Stimulated activated naive CD4-positive, alpha-beta T cell (primary cell): ENCODE measurements at places on chromosomes 16 and 17.
A peak's percentile ranks its signal among the peaks of the same experiment; 100 is the strongest.

DNA sequence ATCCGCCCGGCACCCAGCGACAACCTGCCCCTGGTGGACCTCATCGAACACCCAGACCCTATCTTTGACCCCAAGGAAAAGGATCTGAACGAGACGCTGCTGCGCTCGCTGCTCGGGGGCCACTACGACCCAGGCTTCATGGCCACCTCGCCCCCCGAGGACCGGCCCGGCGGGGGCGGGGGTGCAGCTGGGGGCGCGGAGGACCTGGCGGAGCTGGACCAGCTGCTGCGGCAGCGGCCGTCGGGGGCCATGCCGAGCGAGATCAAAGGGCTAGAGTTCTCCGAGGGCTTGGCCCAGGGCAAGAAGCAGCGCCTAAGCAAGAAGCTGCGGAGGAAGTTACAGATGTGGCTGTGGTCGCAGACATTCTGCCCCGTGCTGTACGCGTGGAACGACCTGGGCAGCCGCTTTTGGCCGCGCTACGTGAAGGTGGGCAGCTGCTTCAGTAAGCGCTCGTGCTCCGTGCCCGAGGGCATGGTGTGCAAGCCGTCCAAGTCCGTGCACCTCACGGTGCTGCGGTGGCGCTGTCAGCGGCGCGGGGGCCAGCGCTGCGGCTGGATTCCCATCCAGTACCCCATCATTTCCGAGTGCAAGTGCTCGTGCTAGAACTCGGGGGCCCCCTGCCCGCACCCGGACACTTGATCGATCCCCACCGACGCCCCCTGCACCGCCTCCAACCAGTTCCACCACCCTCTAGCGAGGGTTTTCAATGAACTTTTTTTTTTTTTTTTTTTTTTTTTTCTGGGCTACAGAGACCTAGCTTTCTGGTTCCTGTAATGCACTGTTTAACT lies 1.0 kb downstream of the NOG start:
- peak; percentile 67 for DNase-seq

GRCh38 chr17:34458266-34458665 lies 95.2 kb upstream of the CCL1 start:
- DNase-seq, result no peak

DNA sequence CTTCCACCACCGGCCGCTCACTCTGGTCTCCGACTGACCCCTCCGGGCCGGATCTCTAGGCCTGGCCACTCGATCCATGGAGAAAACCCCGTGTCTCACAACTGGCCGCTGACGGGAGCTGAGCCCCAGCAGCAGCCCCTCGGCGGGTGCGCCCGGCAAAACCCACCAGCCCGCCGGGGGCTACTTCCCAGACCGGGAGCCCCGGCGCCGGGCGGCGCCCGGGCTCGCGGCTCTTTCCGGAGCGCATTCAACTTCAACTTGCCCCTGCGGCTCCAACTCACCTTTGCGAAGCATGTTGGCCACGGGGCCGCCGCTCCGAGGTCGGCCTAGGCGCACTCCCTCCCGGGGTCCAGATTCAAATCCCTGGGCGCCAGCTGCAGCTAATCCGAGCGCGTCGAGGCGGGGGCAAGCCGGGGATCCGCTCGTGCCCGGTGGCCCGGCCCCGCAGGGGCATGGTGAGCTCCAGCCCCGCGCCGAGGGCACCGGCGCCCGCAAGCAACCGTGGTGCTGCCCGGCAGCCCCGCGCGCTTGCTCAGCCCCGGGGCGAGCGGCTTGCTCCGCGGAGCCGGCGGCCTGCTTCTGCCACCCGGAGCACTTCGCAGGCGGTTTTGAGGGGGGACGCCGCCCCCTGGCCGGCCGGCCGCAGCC lies 438 bp downstream of the RTN4RL1 start:
- DNase-seq, result no peak

DNA sequence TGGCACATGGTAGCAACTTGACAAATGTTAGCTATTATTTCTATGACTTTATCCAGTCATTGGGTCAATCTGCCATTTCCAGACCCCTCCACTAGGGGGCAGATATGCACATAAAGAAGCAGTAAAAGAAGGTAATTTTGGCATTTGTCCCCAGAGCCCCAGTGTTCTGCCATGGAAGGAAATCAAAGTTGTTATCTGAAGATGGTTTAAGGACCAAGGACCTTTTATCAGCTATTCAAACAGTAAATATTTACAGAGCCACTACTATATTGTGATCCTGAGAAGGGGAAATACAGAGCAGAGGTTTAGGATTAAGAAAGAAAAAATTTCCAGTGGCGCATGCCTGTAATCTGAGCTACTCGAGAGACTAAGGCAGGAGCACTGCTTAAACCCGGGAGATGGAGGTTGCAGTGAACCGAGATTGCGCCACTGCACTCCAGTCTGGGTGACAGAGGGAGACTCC lies 20.0 kb downstream of the TRAF4 start:
- peak; percentile 64 for DNase-seq

DNA sequence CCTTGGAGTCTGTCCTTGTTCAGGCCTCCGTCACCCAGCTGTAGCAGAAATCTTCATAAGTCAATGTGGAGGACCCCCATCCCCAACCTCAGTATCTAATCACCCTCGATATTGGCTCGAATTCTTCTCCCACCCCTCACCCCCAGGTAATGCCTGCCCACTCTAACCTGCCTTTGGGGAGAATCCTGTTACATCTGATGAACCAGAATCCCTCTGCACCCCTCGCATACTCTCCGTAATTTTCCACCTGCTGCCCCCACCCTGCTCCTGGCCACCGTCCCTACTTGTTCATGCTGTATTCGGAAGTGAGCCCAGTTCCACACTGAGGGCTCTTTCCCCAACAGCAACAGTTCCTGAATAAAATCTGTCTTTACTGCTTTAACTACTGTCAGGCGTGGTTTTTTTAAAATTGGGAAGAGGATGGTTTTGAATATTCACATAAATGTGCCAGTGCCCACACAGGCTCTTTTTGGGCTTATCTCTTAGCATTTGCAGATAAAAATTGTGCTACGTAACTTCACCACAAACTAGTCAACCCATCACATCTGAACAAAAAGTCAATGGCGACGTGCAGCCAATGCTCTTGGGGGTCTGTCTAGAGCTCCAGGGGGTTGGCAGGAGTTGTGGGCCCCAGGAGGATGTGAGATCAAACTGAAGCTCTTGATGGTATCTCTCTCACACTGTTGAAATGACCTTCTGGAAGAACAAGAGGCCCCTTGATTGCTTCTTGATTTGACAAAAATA lies 73.7 kb downstream of the NETO2 start:
- no peak for DNase-seq

- DNase-seq, result no peak
These were observed 107.7 kb downstream of the ABCC1 start for GRCh38 chr16:16057102-16057501.

- DNase-seq, result no peak
These were observed 6.3 kb downstream of the CLUH start for GRCh38 chr17:2705263-2705662.

- no peak for DNase-seq
These were observed 73.2 kb upstream of the CIBAR2 start for GRCh38 chr16:85185303-85186100.

DNA sequence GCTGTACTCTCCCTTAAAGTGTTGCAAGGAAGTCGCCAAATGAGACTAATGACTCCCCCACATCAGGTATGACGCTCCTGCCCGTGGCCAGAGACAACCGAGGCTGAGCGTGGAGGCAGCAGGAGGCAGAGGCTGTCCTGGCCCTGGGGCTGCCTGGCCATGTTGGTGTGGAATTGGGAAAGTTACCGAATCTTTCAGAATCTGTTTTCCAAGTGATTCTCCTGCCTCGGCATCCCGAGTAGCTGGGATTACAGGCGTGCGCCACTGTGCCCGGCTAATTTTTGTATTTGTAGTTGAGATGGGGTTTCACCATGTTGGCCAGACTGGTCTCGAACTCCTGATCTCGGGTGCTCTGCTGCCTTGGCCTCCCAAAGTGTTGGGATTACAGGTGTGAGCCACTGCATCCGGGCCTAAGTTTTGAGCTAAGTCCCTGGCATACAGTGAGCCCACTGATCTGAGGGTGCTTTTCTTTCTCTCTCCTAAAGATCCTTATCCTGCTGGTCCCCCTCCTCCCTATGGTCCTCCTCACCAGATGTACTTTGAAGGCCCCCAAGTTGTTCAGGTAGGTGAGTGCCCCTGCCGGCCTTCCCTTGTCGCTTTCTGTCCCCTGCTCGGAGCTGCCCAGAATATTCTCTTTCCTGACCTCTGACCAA lies 700 bp downstream of the LITAFD start:
- no peak for DNase-seq

DNA sequence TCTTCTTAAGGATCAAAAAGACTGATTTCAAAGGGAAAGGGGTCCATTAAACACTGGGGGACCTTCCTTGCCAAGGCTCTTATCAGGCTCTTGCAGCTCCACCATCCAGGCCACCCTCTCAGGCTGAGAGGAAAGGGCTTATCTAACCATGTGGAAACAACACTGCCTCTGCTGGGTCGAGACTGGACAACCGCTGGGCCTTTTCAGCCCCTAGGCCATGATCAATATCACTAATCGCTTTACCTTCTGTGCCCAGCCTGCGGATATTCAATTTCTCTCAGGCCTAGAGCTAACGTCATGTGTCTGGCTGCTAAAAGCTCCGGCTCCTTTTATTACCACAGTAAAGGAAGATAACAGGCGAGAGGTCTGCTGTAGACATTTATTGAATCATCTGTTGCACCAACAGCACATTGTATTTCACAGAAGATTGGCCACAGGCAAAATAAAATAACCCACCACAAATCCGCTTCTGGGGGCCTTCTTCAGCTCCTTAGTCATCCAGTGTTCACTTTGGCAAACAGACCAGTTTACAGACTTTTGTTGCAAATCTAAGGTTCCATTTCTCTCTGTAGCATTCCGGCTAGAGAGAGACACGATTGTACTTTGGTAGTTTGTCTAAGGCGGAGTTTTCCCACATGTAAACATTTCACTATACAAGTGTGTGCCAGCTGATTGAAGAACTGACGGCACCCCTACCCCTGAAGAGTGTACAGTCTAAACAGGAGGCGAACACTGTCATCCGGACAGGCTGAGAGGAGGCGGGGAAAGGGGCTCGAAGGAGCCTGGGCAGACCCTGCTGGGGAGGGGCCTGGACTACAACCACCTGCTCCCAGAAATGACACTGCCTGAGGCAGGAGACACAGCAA lies 13.9 kb downstream of the CYB561 start:
- DNase-seq, result no peak

DNA sequence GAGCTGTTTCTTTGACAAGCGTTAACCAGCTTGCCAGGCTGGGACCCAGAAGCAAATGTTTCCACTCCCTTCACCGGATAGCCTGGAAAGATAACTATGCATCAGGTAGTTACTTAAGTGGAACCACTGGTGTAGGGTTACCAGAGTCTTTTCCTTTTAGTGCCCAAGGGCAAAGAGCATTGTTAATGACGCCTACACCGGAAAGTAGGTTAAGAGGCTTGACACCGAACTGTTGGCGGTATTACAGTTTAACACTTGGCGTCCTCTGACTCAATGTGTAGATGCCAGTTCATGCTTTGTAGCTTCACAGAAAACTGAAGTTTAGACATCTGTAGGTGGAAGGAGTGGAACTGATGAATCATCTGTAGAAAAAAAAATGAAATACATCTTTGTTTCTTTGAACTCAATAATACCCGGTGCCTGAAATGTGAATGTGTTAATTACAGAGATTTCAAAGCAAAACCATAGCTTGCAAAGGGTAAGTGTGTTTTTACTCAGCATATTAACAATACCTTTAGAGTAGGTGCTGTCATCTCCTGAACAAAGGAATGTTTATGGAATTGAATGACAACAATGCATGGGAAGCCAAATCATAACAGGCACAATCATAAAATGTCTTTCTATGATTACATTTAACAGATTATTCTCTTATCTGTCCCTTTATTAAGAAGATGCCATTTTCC lies 426.7 kb upstream of the SALL1 start:
- DNase-seq, result no peak

GRCh38 chr16:84091460-84091859 lies 25.3 kb downstream of the MBTPS1 start:
- DNase-seq, result no peak

GRCh38 chr16:50928065-50928464 lies 186.2 kb downstream of the CYLD start:
- DNase-seq, result no peak

DNA sequence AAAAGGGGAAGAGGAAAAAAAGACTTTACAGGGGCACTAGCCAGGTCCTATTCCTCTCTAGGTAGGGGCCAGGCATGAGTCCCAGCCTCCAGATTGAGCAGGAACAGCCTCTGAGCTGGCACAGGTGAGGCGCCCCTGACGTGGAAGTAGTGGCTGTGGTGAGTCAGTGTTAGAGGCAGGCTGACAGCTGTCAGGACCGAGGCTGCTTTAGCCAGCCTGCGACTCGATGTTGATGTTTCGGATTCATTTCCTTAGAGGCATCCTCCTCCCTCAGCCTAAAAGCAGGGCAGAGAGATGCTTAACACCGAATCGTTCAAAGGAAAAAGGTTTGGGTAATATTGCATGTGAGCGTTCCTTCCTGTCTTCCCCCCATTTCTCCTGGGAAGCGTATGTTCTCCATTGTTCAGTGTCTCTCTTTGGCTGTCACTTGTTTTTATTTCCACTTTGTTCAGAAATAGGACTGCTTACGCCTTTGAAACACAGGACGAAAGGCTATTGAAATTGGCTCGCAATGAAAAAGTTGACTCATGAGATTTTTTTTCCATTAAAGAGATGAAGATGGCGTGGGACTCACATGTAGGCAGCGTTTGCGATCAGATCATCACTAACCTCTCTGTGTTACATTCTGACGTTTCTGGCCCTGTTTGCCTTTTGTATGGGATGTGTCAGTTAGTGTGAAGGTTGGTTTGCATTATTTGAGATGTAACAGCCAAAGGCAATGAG lies 1.3 kb downstream of the KIAA0513 start:
- peak; percentile 41 for DNase-seq

DNA sequence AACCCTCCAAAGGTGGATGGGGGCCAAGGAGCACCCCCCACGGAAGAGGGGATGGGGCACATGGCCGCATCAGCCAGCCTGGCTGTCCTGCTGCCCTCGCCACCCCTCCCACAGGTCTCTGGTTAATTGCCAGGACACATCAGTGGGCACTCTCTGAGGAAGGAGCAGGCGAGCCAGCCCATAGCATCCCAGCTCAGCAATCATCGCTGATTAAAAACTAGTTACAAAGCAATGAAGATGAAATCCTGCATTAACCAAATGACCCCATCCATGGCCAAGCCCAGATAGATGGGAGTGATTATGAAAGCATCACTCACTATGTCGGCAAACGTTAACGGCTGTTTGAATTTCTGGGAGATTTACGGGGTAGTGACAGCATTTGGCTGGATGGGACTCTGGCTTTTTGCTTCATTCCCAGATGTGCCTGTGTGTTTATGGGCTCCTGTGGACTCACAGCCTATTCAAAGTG lies 45.3 kb downstream of the CCDC182 start:
- no peak for DNase-seq

GRCh38 chr17:42268236-42268635 lies 8.0 kb downstream of the STAT5B start:
- DNase-seq, result no peak
